ENCODE measurements at places on chromosomes 13 and 19.

DNA sequence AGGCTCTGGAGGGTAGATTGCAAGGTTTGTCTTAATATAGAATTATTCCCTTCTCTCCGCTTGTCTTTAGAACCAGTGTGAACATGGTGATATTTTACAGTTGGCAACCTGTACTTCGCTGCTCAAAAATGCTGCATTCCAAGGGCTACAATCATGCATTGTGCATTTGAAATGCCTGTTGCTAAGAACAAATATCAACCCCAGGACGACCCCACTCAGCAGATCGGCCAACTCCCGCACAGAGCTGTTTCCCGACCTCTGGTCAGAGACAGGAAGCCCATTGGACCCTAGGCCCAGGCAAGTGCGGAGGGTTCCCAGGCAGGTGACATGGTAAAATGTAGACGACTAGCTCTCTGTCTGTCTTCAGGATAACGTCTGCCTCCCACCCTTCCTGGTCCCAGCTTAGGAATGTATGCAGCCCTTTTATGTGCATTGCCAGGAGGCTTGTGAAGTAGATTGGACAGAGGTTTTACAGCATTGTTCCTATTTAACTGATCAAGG lies 263.5 kb downstream of the FOXO1 start:
- ATAC-seq = no peak

- no peak for ATAC-seq
These were observed 170.8 kb downstream of the FOXO1 start for GRCh38 chr13:40495621-40496001.

GRCh38 chr13:72246396-72246795 lies 379.4 kb upstream of the DACH1 start:
- ATAC-seq = peak; percentile 47

GRCh38 chr13:110466266-110466915 lies 95.1 kb downstream of the RAB20 start:
- ATAC-seq = no peak

DNA sequence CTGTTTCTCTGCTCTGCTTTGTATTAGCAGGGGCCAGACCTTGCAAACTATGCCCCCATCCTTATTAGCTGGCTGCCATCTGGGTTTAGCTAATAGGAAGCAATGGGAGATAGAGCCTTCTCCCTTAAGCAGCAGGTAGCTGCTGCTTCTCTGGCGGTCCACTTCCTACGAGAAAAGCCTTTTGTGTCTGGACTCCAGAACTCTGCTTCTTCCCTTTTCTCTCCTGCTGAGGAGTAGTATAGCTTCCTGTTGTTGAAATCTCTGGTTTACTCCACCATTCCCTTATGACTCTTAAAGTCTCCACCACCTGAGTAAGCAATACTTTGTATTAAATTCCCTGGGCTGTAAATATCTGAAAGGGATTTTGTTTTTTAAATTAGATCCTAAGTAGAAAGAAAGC lies 147.1 kb downstream of the DNAJC15 start:
- ATAC-seq = no peak

DNA sequence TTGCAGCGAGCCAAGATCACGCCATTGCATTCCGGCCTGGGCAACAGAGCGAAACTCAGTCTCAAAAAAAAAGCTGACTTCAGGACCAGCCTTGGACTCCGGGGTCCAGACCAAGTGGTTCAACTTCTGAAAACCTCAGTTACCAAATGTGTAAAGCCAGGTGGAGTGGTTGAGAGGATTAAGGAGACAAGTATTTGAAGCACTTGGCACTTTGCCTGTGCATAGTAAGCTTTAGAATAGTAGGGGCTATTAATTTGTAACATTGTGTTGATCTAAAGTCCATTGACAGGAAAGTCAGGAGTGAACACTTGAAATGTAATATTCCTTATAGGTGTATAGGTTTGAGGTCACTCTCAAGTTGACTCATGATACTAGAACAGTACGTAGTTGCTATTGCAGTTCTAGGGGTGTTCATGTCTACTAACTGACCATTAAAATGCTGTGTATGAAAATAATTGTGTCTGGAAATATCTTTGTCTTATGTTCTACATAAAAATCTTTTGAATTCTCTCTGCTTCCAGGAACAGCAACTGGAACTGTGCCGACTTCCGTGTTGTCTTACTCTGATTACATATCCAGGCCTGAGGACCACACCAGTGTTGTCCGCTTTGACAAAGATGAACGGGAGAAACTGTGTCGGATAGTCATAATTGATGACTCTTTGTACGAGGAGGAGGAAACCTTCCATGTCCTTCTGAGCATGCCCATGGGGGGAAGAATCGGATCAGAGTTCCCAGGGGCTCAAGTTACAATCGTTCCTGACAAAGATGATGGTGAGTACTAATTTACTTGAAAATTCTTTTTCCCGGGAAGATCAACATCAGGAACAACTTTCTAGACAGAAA lies 97.4 kb downstream of the FREM2 start:
- ATAC-seq = no peak

DNA sequence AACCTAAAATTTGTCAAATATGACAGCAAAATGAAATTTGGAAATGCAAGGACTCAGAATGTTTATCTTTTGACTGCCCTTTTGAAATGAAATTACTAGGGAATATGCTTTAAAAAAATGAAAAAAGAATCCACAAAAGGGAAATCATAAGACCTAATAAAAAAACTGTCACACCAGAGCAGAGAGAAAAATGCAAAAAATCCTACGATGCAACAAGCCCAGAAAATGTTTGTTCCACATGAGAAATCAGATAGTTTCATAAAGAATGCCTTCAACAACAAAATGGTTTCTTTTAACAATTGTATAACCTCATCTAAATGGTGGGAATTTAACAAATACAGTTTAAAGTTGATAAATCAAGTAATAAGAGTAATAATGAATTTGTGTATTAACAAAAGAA lies 8.0 kb downstream of the LPAR6 start:
- no peak for ATAC-seq

- no peak for ATAC-seq
These were observed 18.3 kb downstream of the ZNF100 start for GRCh38 chr19:21749090-21749489.

Data from esophagus mucosa (tissue), 1 donor.